Sigmoid colon (tissue), 7 donors: ENCODE measurements at places on chromosomes 11 and 22.

- no peaks in the 10 kb centered on the region for H3K27me3 ChIP-seq
- no peak overlapping the region for H3K4me3 ChIP-seq
- no peak for DNase-seq
- no peaks in the 10 kb centered on the region for H3K4me1 ChIP-seq
- no peak overlapping the region for H3K27ac ChIP-seq
These were observed 23.4 kb upstream of the NECTIN1 start for GRCh38 chr11:119752345-119752871.

- no peak overlapping the region for H3K4me3 ChIP-seq
- DNase-seq: no peak
- H3K27me3 ChIP-seq: no peaks in the 10 kb centered on the region
- H3K4me1 ChIP-seq: peaks cover 40% of the 10 kb centered on the region
- H3K27ac ChIP-seq: no peak overlapping the region
These were observed 50.3 kb upstream of the FIBIN start for GRCh38 chr11:26943636-26944035.

DNA sequence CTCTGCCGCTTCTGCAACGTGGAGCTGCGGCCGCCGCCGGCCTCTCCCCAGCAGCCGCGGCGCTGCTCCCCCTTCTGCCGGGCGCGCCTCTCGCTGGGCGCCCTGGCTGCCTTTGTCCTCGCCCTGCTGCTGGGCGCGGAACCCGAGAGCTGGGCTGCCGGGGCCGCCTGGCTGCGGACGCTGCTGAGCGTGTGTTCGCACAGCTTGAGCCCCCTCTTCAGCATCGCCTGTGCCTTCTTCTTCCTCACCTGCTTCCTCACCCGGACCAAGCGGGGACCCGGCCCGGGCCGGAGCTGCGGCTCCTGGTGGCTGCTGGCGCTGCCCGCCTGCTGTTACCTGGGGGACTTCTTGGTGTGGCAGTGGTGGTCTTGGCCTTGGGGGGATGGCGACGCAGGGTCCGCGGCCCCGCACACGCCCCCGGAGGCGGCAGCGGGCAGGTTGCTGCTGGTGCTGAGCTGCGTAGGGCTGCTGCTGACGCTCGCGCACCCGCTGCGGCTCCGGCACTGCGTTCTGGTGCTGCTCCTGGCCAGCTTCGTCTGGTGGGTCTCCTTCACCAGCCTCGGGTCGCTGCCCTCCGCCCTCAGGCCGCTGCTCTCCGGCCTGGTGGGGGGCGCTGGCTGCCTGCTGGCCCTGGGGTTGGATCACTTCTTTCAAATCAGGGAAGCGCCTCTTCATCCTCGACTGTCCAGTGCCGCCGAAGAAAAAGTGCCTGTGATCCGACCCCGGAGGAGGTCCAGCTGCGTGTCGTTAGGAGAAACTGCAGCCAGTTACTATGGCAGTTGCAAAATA, 816 bp downstream of the PDE3B start:
- peak overlapping the region; percentile 98 for H3K4me3 ChIP-seq
- no peaks in the 10 kb centered on the region for H3K36me3 ChIP-seq
- H3K27ac ChIP-seq: peak overlapping the region; percentile 88
- no peaks in the 10 kb centered on the region for H3K27me3 ChIP-seq
- peaks cover 53% of the 10 kb centered on the region for H3K4me1 ChIP-seq
- peak; percentile 68 for DNase-seq

GRCh38 chr11:69209421-69210309, 53.9 kb downstream of the SMIM38 start:
- H3K4me1 ChIP-seq: no peaks in the 10 kb centered on the region
- H3K27ac ChIP-seq: no peak overlapping the region
- H3K36me3 ChIP-seq: no peaks in the 10 kb centered on the region
- peak; percentile 47 for DNase-seq
- H3K4me3 ChIP-seq: no peak overlapping the region

- peak overlapping the region; percentile 61 for H3K4me3 ChIP-seq
- no peaks in the 10 kb centered on the region for H3K27me3 ChIP-seq
- peak overlapping the region; percentile 56 for H3K27ac ChIP-seq
- no peaks in the 10 kb centered on the region for H3K36me3 ChIP-seq
These were observed 710 bp downstream of the TUB start for GRCh38 chr11:8081591-8082250.
